ENCODE measurements at places on chromosomes 3 and 15. TPM values are rescaled to one million over a fixed set of nuclear protein-coding genes. Genes with fewer than 3 reads are reported as not detected.

- DNase-seq = no peak
These were observed 22.1 kb downstream of the CLPX start for GRCh38 chr15:65163041-65163440.

- DNase-seq = no peak
These were observed 58.8 kb downstream of the CEMIP start for GRCh38 chr15:80838012-80838411.

- no peak for DNase-seq
These were observed 67.4 kb upstream of the FNDC3B start for GRCh38 chr3:171971919-171972514.

- no peak for DNase-seq
These were observed 76.7 kb downstream of the RAD18 start for GRCh38 chr3:8886546-8886945.

GRCh38 chr3:67937498-67938118, 283.2 kb upstream of the SUCLG2 start:
- DNase-seq = no peak

GRCh38 chr3:151120409-151120808, 34.9 kb downstream of the MED12L start:
- no peak for DNase-seq

- no peak for DNase-seq
These were observed 48.8 kb upstream of the LRRFIP2 start for GRCh38 chr3:37223141-37223558.

GRCh38 chr3:18717598-18717997, 292.5 kb upstream of the SATB1 start:
- DNase-seq = no peak

DNA sequence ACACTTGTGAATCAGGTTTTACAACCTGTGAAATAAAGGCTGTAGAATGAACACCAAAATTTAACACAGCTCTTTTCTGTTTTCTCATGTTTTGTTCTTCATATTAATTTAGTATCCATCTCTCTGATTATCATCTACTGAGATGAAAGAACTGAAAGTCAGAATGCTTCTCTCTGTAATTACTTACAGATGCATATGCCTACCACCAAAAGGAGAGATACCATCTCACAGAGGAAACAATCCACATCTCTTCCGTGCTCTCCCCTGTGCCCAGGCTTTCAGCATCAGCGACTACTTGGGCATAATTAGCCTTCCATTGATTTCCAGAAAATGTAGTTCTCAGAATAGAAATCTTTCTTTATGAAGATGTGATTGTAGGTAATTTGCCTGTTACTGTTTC, 741.4 kb downstream of the GRM7 start:
- DNase-seq = no peak

DNA sequence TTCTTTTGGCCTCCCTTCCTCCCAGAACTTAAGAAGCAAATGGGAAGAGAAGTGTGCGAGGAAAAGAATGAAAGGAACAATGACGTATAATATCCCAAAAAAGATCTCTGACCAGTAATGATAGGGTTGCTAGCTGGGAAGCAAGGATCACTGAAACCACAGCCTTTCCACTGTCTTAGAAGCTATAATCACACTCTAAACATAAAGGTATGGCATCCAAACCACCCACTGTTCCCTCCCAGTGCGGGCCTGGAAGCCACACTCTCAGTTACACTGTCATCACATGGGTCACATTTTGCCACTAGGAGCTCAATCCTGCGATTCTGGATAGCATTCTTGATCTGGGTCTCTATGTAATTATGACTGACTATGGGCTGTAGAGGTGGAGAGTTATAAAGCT, 131.6 kb upstream of the HACD2 start:
- DNase-seq = no peak

MAGEL2 gene
- 1.5 TPM for total RNA-seq

C3orf22 gene
- 0.30 TPM for total RNA-seq

ST8SIA2 gene
- total RNA-seq = not detected

GOLGA8S gene
- 0.36 TPM for total RNA-seq

SELENOK gene
- total RNA-seq = 61.2 TPM

ZNF662 gene
- 9.0 TPM for total RNA-seq

CYP1A2 gene
- total RNA-seq = 0.23 TPM
